ENCODE measurements at places on chromosomes 2 and 18. TPM values are rescaled to one million over a fixed set of nuclear protein-coding genes. Genes with fewer than 3 reads are reported as not detected.

The UGT1A4 gene
- total RNA-seq = not detected

The AGPS gene
- 66.7 TPM for total RNA-seq

The CFAP65 gene
- total RNA-seq = not detected

GRCh38 chr2:112204411-112204810 is 50.4 kb downstream of the ZC3H8 start:
- H3K27ac ChIP-seq = no peak overlapping the region
- no peak for DNase-seq
- H3K4me1 ChIP-seq = no peaks in the 10 kb centered on the region
- H3K27me3 ChIP-seq = no peaks in the 10 kb centered on the region
- no peaks in the 10 kb centered on the region for H3K36me3 ChIP-seq

DNA sequence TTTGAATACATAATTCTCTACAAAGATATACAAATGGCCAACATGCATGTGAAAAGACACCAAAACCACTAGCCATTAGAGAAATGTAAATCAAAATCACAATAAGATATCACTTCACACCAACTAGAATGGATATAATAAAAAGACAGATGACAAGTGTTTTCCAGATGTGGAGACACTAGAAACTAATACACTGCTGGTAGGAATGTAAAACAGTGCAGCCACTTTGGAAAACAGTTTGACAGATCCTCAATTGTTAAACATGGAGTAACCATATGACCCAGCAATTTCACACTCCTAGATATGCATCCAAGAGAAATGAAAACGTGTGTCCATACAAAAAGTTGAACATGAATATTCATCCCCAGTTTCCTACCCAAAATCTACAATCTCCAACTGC is 9.8 kb upstream of the RAB11FIP5 start:
- no peaks in the 10 kb centered on the region for H3K4me1 ChIP-seq
- no peak for DNase-seq
- H3K36me3 ChIP-seq = no peaks in the 10 kb centered on the region

GRCh38 chr2:164692114-164692513 is 70.8 kb upstream of the GRB14 start:
- no peak overlapping the region for H3K4me3 ChIP-seq
- no peaks in the 10 kb centered on the region for H3K27me3 ChIP-seq
- no peaks in the 10 kb centered on the region for H3K4me1 ChIP-seq
- no peak overlapping the region for H3K27ac ChIP-seq
- H3K36me3 ChIP-seq = peaks cover 3% of the 10 kb centered on the region

- DNase-seq = no peak
- H3K27ac ChIP-seq = no peak overlapping the region
- peaks cover 17% of the 10 kb centered on the region for H3K36me3 ChIP-seq
- no peaks in the 10 kb centered on the region for H3K27me3 ChIP-seq
These were observed 15.9 kb downstream of the KLHL41 start for GRCh38 chr2:169525434-169525833.

- H3K4me1 ChIP-seq = no peaks in the 10 kb centered on the region
- H3K27me3 ChIP-seq = no peaks in the 10 kb centered on the region
- DNase-seq = no peak
- H3K27ac ChIP-seq = no peak overlapping the region
- H3K36me3 ChIP-seq = no peaks in the 10 kb centered on the region
- H3K4me3 ChIP-seq = no peak overlapping the region
These were observed 786.0 kb upstream of the SLC39A10 start for GRCh38 chr2:194870974-194871535.

DNA sequence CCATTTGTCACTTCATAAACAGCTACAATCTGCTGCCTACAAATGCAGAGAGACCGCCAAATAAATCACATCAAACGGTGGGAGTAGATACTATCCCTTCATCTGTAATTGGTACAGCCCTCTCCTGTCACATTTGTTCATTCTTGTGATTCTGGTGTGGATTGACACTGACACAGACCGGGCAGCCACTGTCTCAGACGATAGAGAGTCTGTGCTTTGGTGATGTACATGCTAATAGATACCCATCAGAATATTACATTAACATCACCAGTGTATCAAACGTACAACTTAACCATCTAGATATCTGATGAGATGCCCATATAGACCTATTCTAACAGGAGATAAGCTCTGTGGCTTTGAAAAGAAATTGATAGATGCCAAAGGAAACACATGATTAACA is 419.7 kb upstream of the ZEB2 start:
- no peak for DNase-seq
- H3K36me3 ChIP-seq = no peaks in the 10 kb centered on the region
- H3K4me3 ChIP-seq = no peak overlapping the region
- H3K27me3 ChIP-seq = no peaks in the 10 kb centered on the region
